ENCODE measurements at places on chromosomes 5 and 9.

DNA sequence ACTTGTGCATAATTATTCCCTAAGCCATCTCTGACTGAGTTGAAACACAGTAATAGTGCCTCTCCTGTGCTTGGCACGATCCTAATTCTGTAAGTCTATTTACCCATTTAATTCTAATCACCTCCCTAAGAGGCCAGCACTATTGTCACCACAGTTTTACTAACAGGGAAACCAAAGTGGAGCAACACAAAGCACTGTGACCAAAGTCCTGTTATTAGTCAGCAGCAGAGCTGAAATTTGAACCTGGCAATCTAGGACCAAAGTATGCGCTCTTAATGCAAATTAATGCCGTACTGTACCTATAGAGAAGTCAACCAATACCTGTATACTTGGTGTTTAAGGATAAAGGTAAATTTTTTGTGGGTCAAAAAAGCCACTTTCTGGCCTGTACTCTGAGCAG lies 77.1 kb upstream of the CNTLN start:
- DNase-seq, result no peak

DNA sequence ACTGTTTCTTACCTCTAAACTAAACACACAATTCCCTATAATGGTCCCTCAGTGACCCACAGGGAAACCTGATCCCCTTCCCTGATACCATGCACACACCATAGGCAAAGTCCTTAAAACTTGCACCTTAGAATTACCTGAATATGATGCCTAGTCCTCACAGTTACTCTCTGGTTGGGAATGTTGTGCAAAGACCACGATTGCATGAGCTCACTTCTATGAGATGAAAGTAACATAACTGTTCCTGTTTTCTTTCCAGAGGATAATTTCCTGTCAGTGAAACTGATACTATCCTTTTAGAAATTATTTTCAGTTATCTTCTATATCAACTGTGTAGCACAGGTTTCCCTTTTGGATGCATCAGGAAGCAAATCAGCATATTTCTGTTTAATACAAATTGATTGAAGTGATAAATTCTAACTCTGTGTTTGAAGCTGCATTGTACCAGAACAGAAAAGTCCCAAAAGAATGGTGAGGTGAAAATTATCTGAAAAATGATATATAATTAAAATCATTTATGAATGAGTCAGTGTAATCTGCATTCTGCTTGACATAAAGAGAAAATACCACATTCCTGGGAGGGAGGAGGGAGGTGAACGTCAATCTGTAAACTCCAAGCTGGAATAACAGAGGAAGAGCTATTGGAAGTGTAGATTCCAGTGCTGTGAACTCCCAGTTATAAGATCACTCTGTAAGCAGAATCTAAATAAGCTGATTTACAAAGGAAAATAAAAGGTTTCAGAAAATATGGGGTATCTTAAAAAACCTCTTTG lies 51.2 kb upstream of the TNFAIP8 start:
- no peak for DNase-seq

DNA sequence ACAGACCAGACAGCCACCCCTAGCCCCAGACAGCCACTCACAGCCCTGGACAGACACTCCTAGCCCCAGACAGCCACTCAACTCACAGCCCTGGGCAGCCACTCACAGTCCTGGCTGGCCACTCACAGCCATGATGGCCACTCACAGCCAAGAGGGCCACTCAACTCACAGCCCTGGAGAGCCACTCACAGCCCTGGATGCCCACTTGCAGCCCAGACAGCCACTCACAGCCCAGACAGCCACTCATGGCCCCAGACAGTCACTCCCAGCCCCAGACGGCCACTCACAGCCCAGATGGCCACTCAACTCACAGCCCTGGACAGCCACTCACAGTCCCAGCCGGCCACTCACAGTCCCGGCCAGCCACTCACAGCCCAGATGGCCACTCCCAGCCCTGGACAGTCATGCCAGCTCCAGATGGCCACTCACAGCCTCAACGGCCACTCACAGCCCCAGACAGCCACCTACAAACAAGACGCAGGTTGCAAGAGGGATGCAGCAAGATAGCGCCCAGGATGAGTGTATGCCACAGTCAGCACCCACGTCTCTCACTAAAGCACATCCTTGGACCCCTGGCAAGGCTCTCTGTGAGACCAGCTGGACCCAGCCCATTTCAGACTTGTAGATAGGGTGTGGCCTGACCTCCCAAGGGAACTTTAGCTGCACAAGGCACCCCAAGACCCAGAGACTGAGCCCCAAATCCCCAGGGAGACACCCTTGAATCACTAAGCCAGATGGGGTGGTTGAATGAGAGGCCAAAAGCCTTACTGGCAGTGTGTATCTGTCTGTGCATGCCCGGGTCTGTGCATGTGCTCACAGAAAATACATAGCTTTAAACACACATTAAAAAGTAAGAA lies 22.4 kb downstream of the ZDHHC11B start:
- no peak for DNase-seq

DNA sequence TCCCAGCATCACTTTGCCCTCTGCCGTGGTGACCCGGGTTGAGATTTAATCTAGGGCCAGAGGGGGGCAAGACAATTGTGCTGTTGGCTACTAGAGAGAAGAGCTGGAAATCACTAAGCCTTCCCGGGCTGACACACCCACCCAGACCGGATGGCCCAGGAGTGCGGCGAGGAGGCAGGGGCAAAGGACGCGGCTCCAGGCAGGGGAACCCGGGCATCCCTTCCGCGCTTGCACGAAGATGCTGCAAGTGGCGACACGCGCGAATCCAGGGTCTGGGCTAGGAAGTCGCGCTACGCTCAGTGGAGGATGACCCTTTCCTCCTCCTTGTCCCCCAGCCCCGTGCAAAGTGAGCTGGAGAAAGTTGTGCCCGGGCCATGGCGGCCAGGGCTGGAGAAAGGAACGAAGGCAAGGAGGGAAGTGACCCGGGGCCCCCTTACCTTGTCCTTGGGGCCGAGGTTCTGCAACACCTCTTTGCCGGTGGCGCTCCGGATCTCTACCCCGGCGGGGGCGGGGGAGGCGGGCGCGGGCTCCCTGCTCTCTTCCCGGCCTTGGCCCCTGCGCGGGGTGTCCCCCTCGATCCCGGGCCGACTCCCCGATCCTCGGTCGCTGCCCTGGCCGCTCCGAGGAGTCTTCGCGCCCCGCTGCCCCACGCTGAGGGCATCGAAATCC lies 693 bp downstream of the DPYSL3 start:
- DNase-seq, result no peak

DNA sequence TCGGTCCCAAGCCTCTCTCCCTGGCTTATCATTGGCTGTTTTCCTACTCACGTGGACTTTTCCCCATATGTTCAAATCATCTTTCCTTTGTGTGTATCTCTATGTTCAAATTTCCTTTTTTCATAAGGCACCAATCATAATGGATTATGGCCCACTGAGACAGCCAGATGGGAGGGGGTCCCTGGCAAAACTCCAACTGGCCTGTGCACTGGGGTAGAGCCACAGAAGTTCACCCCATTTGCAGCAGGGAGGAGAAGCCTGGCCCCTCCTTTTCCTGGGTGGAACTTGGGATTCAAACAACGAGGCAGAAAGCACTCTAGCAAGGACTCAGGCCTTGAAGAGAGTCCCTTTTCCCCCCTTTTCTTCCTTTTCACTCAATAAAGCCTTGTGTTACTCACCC lies 362.4 kb downstream of the CDH18 start:
- DNase-seq, result no peak

GRCh38 chr5:116249648-116250047 lies 164.8 kb downstream of the COMMD10 start:
- DNase-seq, result no peak

DNA sequence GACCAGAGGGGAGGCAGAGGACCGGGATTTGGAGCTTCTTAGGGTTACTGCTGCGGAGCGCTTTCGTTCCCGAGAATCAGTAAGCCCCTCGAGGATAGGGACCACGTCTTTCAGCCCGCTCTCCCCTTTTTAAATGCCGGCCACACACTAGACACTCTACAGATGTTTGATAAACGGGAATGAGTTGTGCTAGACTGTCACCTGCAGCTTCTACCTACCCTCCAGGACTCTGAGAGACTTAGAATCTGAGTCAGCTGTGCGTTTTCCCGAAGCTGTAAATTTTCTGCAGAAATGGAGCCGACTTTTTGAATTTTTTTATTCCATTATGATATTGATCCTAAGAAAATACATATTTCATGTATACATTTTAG lies 670 bp downstream of the CCDC171 start:
- no peak for DNase-seq

GRCh38 chr5:52743529-52743928 lies 44.2 kb upstream of the ITGA1 start:
- no peak for DNase-seq

- no peak for DNase-seq
These were observed 624 bp downstream of the FBXW11 start for GRCh38 chr5:172005708-172006320.

GRCh38 chr9:99171225-99172123 lies 50.3 kb downstream of the ALG2 start:
- no peak for DNase-seq

DNA sequence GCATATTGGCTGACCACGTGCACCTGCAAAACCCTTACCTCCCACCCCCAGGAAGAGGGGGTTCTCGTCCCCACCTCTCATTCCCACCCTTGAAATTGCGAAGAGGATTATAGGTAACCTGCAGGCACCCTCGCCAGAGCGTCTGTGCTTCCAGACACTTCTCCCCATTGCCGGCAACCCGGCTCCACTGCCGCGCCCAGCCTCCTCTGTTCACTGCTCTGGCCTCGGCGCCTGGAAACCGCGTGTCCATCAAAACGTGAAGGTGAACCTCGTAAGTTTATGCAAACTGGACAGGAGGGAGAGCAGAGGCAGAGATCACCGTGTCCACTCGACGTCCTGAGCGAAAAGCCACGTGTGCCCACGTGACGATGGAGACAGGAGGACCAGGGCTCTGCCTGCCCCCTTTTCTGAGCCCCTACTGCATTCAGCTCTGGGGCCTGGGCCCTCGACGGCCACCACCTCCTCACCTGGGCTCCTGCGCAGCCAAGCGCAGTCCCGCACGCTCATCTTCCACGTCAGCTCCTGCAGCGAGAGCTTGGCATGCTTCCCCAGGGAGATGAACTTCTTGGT lies 1.9 kb downstream of the TERT start:
- DNase-seq, result no peak

GRCh38 chr5:151825445-151825844 lies 53.7 kb downstream of the G3BP1 start:
- DNase-seq, result peak; percentile 4

DNA sequence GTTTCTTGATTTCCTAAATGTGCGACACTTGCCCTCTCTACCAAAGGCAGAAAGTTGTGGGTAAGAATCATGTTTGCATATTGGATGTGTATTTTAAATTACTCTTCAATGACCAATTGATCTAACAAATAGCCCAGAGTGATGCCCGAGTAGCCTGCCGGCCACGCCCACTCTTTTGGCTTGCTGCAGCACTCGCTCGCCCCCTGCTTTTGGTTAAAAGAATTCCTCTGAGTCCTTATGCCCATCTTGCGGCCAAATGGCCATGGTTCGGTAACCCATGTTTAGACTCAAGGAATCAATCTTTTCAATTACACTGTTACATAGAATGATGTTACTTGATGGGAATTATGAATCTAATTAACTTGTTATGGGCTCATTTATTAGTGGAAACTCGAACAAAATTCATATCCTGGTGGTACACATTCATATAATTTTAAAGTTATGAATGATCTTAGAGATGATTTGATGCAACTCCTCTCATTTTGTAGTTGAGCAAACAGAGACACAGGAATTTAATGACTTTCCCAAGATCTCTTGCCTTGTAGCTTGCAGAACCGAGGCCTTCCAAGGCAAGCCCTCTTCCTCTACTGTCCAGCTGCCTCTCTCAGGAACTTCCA lies 36.5 kb downstream of the PPIC start:
- no peak for DNase-seq

DNA sequence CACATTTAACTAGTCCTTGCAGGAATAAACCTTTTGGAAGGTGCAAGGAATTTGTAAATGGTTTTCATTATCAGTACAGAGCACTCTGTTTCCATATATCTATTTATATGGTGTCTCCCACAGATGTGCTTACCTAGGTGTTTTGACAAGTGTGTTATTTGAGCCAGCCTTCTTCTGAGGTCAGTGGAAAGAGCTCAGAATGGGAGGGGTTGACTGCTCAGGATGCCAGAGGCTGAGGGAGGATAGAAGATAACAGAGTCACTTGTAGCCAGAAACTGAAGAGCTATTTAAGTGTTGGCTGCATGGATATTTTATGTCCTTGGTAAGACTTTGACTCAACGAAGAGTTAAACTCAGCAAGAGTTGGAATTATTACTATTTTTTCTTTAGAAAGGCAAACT lies 5.0 kb downstream of the CMYA5 start:
- no peak for DNase-seq

GRCh38 chr9:23606107-23606506 lies 219.9 kb downstream of the ELAVL2 start:
- DNase-seq, result no peak

DNA sequence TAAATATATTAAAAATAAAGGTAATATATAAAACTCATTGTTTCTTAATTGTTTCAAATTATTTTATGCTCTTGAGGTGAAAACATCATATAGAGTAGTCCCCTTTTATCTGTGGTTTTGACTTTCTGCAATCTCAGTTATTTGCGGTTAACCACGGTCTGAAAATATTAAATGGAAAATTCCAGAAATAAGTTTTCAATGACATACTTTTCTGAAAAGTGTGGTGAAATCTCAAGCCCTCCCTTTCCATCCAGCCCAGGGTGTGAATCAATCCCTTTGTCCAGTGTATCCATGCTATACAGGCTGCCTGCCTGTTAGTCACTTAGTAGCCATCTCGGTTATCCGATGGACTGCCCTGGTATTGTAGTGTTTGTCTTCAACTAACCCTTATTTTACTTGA lies 546.7 kb upstream of the DMAC1 start:
- DNase-seq, result no peak

DNA sequence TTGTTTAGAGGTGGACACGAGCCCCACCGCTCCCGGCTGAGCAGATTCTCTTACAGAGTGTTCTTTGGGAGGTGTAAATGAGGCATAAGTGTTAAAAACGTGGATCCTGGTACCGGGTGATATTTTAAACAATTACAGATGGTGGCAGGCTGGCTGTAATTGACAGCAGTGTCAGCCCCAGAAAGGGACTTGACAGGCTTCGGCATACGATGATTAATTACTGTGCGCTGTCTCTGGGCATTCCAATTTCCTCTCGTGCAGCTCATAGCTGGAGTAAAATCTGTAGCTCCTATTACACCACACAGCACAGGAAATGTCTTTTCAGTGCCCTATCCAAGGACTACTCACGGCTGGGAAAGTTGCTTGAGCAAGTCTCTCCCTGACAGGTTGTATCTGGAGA lies 305.4 kb upstream of the IRX2 start:
- no peak for DNase-seq

DNA sequence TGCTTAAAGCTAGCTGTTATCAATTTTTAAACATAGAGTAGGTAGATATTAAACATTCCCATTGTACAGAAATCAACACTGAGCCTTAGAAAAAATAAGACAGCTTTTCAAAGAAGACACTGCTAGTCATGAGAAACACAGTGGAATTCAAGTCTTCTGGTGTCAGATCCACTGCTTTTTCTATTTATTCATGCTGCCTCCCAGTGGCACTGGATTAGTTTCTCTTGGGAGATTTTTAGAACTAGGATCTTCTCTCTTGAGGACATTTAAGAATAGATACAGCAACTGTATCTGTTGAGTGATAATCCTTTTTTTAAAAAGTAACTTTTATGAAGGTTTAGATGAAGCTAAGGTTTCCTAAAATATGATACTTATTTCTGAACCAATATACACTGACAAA lies 1635.4 kb upstream of the C9orf72 start:
- DNase-seq, result no peak
